ENCODE measurements at places on chromosomes 16 and 17.
A peak's percentile ranks its signal among the peaks of the same experiment; 100 is the strongest.

DNA sequence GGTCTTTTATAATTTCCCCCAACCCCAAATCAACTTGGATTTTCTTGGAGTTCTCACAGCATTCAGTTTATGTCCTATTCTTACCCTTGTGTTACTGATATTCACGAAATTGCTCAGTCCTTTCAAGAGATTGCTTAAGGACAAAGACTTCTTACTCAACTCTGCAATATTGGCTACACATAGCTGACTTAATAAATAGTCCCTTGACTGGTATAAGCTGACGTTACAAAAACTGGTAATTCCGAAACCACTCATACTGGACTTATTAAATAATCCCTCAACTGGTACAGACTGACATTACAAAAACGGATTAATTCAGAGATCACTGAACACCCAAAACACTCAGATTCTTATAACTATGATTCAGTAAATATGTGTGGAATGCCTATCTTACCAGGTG, 860 bp downstream of the TIGD7 start:
- DNase-seq, result no peak

DNA sequence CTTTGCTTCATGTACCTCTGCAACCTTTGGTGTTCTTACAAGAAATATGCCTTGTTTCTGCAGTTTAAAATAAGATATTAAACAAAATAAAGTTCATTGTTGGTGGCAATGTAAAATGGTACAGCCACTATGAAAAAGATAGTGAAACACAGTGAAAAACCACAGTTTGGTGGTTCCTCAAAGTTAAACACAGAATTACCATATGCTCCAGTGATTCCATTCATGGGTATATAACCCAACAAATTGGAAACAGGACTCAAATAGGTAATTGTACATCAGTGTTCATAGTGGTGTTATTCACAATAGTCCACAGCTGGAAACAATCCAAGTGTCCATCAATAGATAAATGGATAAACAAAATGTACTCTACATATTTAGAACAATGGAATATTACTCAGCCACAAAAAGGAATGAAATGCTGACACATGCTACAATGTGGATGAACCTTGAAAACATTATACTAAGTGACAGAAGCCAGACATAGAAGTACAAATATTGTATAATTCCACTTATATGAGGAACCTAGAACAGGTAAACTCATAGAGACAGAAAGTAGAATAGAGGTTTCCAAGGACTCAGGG, 49.2 kb downstream of the CUEDC1 start:
- DNase-seq, result peak; percentile 49

- no peak for DNase-seq
These were observed 19.8 kb downstream of the FMNL1 start for GRCh38 chr17:45241328-45242028.

GRCh38 chr16:8866118-8866883, 2.5 kb downstream of the CARHSP1 start:
- DNase-seq, result no peak

GRCh38 chr17:72425133-72425793, 304.4 kb downstream of the SOX9 start:
- no peak for DNase-seq

DNA sequence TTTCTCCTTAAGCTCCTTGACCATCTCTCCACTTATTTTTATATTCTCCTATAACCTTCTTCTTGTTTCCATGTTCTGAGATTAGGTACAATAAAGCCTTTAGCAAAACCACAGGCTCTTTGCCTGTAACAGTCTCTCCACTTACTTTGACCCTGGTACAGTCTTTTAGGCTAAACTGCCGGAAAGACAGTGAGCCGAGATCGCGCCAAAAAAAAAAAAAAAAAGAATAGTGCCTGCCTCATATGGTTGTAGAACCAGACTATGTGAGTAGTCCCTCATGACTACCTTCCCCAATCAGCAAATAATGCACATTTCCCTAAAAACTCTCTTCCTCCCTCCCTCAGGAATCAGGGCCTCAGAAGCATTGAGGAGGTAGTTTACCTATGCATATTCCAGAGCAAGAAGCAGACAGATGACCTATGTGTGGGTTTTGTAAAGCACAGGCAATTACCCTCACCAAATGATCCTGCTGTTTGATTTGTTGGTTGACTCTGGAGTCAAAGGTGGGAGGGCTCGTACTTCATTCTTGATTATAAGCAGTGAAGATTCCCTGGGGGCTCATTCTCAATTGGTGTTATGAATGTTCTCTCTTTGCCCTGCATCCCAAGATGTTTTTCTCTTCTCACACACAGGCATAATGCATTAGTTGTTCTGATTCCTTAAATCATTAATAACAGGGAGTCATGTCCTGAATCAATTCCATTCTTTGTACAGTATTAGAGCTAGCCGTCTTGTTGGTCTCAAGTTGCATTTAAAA, 8.9 kb upstream of the NME1 start:
- no peak for DNase-seq

DNA sequence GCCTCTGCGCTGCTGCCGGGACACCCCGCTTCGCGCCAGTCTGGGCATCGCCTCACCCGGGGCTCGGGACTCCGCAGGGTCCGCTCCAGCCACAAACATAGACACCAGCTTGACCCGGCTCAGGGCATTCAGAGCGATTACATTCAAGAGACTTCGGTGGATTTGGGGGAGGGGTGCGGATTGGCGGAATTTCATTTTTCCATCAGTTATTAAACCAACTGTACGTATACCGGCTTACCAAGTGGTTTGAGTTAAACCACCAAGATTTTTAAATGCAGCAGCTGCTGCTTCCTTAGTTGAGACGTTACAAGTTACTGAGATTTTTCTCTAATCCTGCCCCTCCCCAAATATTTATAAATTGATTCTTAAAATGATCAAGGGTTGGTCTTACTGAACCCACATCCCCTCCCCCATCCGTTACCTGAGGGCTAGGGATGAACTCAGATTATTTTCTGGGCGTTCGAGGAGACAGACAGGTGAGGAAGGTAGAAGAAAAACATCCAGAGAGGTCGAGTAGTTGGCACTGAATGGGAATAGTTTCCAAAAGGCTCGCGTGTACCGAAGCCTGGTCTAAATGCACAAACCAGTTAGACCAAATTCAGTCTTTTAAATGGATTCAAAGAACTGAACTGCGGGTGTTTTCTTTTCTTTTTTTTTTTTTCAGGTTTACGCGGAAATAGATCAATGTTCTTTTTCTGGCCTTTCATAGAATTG, 1.5 kb downstream of the CRHR1 start:
- DNase-seq, result peak; percentile 15

DNA sequence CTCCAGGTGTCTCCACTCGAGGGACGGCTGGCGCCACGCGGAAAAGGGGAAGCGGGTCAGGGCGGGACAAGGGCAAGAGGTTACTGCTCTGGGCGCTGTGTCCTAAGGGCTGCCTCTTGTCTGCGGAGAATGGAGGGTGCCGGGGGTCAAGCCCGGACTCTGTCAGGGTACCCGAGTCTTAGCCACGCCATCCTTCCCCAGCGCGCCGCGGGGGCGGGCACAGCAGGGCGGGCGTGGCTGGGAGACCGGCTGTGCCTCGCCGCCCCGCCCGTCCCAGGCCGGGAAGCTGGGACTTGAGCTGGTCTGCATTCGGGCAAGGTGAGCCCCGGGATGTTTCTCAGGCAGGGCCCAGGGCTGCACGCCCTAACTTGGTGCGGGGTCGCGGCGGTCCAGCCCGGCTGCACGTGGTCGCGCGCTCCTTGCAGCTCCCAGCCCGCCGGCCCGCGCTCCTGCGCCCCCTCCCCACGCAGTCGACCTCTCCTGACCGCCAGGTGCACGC, 6.2 kb upstream of the ACTG1 start:
- DNase-seq, result no peak

DNA sequence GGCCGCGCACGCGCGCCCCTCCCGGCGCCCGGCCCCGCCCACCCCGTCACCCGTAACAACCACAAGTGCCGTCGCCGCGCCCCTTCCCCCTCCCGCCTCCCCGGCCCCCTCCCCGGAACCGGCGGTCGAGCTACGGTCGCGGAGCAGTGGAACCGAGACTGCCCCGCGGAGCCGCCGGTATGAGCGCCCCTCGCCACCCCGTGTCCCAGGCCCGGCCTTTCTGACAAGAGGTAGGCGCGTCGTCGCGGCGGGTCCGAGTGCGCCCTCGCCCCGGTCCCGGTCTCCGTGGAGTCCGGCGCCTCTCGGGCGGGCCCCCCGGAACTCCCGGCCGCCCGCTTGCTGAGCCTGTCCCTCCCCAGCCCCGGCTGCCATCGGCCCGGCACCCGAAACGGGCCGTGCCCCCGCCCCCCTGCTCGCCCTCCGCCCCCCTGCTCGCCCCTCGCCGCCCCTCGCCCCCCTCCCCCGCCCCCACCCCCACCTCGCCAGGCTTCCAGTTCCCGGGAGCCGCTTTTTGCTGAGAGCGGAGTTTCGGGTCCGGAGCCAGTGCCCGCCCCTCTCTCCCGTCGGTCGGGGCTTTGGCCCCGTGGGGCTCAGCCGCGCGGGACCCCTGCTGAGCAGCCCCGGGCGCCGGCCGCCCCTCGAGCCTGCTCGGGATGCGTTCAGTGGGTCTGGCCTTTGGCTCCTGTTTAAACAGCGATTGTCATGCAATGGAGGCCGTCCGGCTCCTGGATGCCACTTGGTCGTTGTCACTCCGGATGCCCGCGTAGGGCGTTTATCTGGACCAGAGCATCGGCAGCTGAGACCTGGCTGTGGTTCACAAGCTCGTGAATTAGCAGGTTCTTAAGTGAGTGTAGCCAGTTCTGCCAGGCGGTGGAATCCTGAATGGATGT, at the start of gene SEC14L1:
TSS of gene SEC14L1 (plus strand) at position 92 of the 890 bp plus-strand sequence. CDS start 2,628 bp downstream, outside the sequence.
- DNase-seq, result peak; percentile 70

GRCh38 chr16:57284209-57284951, at the start of gene PLLP:
PLLP (minus strand) TSS chr16:57284672; CDS start chr16:57284540, 132 bp downstream.
- DNase-seq, result no peak

GRCh38 chr16:57944970-57945739, 25.8 kb downstream of the CNGB1 start:
- no peak for DNase-seq

GRCh38 chr16:20735490-20735889, 6.1 kb downstream of the THUMPD1 start:
- no peak for DNase-seq

Data from common myeloid progenitor, CD34-positive (primary cell).